Activated effector memory CD4-positive, alpha-beta T cell treated with anti-CD3 and anti-CD28 coated beads, Interleukin-2, amount 50 U/mL, for 16 hours (primary cell): ENCODE measurements at places on chromosomes 7 and 10.

GRCh38 chr7:44664780-44665461 lies 58.5 kb downstream of the OGDH start:
- no peak for DNase-seq

GRCh38 chr10:58586282-58587245 lies 73.9 kb downstream of the BICC1 start:
- no peak for DNase-seq

GRCh38 chr7:2647594-2648172 lies 15.9 kb downstream of the TTYH3 start:
- no peak for DNase-seq

- no peak for DNase-seq
Observed at GRCh38 chr10:78781991-78782390, 286.8 kb upstream of the ZMIZ1 start.

GRCh38 chr10:93076871-93077270 lies 3.2 kb downstream of the CYP26A1 start:
- no peak for DNase-seq

DNA sequence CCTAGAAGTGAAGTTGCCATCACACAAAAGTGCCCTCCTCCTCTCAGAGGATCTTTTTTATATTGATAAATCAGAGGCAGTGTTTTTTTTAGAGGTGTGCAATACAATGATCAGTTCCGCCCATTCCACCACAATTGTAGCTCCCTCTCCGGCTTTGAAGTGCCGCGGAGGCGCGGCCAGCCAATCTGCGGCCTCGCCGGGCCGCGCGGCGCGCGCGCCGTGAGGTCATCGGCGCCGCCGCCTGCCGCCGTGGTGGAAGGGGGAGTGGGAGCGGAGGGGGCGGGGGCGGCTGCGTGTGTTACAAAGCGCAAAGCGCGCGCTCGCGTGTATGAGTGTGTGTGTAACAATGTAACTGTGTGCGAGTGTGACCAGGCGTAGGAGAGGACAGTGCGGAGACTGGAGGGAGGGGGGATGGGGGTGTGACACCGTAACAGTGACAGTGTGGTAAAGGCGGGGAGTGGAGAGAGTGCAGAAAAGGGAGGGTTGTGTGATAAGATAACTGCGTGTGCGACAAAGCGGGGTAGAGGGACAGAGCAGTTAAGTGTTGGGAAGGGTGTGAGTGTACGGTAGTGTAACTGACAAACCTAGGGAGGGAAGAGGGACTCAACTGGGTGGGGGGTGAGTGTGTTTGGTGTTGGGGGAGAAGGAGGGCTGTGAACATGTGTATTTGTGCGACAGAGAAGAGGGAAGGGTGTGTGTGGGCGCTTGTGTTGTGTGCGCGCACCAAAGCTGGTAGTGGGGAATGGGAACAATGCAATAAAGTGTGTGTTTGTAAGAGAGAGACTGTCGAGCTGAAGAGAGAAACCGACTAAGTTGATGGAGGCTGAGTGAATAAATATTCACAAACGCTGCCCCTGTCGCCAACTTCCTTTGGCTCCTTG lies at the start of gene SP8:
Gene SP8, minus strand, starts transcription at position 108 of the 881 bp plus-strand sequence. Its CDS starts 88 bp downstream, at position 20.
- DNase-seq, result no peak

GRCh38 chr10:11415095-11415494 lies 196.4 kb downstream of the USP6NL start:
- no peak for DNase-seq

GRCh38 chr7:110633313-110633712 lies 457.6 kb upstream of the LRRN3 start:
- no peak for DNase-seq

DNA sequence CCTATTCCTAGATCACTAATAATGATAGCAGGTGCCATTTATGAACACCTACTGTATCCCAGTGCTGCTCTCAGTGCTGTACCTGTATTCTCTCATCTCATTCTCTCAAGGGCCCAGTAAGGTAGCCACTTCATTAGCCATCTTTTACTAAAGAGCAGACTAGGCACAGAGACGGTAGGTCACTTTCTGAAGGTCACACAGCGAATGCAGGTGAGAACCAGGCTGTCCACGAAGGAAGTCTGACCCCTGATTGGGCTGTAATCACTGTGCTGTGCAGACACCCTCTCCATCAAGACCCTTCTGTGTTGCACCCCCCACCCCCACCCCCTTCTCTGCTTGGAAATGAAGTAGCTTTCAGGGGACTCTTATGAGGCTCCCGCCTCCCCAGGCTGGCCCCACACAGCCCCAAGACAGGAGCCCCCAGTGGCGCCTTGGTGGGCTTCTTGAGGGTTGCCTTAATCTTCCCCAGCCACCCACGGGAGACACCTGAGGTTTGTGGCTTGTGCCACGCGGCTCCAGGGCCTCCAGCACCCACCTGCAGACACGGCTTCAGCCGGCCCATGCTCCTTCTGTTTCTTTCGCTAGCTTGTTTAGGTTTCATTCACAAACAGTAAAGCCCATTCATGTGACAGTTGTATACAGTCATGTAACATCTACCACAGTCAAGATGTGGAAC lies 81.7 kb upstream of the FAM20C start:
- no peak for DNase-seq

- no peak for DNase-seq
Observed at GRCh38 chr10:71133710-71134686, 78.4 kb upstream of the UNC5B start.

DNA sequence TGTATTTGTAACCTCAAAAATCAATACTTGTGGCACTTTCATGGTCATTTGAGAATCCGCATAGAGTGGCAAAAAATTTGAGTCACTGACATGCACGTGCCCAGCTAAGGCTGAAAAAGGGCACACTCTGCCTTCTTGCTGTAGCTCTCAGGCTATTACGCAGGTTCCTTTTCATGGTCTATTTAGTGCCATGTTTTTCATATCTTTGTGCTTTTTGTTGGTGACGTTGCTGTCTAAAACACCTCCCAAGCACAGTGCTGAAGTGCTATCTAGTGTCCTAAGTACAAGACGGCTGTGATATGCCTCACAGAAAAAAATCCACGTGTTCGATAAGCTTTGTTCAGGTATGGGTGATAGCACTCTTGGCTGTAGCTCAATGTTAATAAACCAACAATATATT lies 50.9 kb downstream of the CREB3L2 start:
- no peak for DNase-seq

GRCh38 chr7:82567841-82568240 lies 124.3 kb upstream of the CACNA2D1 start:
- DNase-seq, result no peak

GRCh38 chr7:116942504-116942903 lies 10.8 kb upstream of the ST7 start:
- DNase-seq, result no peak

GRCh38 chr7:45223078-45223477 lies 65.5 kb downstream of the RAMP3 start:
- DNase-seq, result no peak

DNA sequence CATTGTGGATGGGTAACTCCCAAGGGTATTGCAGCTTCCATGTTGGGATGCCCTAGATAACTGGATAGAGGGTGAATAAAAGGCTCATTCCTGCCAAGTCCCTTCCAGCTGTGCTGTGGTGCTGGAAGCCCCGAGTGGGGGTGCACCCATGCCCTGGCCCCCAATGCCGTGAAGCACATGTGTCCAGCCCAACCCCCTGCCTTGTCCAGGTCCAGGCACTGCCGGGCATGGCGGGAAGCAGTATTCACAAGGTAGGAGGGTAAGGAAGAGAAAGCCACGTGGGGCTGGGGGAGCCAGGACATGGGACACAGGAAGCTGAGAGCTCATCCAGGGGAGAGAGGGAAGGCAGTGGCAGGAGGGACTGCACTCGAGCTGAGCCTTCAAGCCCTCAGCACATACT lies 148.2 kb upstream of the CDCA7L start:
- DNase-seq, result no peak

GRCh38 chr10:124916098-124916584 lies 25.8 kb upstream of the ZRANB1 start:
- DNase-seq, result no peak

GRCh38 chr7:151408839-151409666 lies 785 bp downstream of the WDR86 start:
- peak; percentile 84 for DNase-seq

- no peak for DNase-seq
Observed at GRCh38 chr7:22361795-22362194, 4.8 kb upstream of the RAPGEF5 start.

GRCh38 chr7:24318326-24318725 lies 34.3 kb downstream of the NPY start:
- no peak for DNase-seq

DNA sequence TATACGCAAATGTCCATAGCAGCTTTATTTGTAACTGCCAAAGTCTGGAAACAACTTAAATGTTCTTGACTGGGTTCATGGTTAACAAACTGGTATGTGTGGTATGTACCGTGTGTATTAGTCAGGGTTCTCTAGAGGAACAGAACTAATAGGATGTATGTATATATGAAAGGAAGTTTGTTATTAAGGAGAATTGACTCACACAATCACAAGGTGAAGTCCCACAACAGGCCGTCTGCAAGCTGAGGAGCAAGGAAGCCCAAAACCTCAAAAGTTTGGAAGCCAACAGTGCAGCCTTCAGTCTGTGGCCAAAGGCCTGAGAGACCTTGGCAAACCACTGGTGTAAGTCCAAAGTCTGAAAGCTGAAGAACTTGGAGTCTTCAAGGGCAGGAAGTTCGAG lies 66.8 kb downstream of the TMEM168 start:
- DNase-seq, result no peak

DNA sequence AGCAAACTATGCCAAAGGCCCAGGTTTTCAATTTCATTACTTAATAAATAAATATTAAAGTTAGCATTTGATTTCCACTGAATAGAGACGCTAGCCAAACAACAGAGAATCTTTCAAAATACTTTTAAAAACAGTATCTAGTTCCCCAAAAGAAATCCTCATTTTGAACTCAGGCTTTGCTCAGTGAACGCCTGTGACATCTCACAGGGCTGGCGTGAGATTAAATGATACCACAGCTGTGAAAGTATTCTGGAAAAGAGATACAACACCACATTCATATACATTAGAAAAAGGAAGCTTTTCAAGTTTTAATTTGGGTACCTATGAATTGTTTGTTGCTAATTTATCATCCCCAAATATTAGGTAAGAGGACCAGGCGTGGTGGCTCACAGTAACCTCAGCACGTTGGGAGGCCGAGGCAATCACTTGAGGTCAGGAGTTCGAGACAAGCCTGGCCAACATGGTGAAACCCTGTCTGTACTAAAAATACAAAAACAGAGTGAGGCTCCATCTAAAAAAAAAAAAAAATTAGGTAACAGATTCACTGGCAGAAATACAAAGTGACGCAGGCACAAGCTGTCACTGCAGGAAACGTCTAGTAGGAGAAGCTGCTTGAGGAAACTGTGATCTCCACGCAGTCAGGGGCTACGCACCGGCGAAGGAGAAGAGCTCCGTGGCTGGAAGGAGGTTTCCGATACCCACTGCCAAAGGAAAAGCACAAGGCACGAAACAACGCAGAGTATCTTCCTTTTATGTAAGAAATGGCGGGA lies 50.0 kb downstream of the AMZ1 start:
- DNase-seq, result peak; percentile 44

- no peak for DNase-seq
Observed at GRCh38 chr7:112502700-112503099, 21.9 kb downstream of the LSMEM1 start.

DNA sequence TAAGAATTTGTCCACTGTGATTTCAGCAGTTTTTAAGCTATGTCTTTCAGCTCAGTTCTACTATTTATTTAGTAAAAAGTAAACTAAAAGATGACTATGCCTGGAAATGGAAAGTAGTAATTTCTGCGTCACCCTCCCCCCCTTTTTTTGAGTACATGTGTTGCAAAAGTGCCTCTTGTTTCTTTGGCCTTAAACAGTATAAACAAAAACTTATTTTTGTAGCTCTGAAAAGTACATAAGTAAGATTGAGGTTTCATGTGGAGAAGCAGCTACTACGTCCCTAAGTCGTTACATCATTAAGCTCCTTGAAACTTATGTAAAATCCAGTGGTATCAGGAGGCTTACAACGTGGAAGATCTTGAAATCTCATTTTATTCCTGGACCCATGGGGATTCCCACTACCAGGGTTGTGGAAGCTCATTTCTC lies 46.3 kb upstream of the HBP1 start:
- no peak for DNase-seq

DNA sequence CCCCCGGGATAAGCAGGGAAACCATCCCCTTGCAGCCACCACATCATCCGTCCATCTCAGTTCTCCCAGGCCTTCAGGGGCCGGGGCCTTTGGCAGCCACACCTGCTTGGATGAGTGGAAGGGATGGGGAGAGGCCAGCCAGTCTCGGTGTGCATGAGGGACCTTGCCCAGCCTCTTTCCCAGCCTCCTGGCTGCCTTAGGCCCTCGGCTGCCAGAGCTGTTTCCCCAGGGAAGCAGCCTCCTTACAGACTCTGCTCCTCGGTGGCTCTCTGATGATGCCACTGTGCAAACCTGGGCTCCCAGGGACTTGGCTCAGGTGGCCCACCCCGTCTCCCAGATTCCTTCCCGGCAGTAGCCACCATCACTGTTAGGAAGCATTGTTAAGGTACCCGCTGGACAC lies 14.7 kb downstream of the FGF8 start:
- DNase-seq, result no peak

GRCh38 chr10:31961277-31962074 lies 32.8 kb upstream of the ARHGAP12 start:
- no peak for DNase-seq

GRCh38 chr7:5237286-5237685 lies 45.5 kb upstream of the SLC29A4 start:
- no peak for DNase-seq

- DNase-seq, result no peak
Observed at GRCh38 chr7:133320891-133321290, 68.0 kb downstream of the EXOC4 start.

GRCh38 chr7:155145477-155146255 lies 75.5 kb downstream of the HTR5A start:
- peak; percentile 50 for DNase-seq

DNA sequence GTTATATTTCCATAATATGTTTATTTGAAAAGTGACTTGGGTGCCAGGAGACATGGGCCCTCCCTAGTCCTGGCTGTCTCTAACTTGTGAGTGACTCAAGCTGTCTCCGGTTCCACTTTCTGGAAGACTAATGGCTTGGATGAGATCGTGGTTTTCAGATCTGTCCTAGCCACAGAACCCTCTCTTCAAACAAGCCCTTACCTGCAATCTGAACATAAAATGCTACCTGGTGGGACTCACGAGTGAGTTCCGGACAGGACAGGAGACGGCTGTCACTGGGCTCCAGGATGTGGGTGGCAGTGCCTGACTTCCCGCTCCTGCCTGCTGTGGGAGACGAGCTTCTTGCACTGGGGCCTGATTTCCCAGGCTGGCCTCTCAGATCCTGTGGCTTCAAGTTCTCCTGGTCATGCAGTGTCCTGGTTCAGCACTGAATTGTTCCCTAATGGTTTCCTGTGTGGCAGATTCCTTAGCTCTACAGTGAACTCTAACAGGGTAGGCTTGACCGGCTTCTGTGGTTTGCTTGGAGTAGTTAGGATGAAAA lies 26.0 kb upstream of the PFKFB3 start:
- DNase-seq, result no peak
